ENCODE measurements at places on chromosomes 2 and 18. TPM values are rescaled to one million over a fixed set of nuclear protein-coding genes. Genes with fewer than 3 reads are reported as not detected.

GRCh38 chr2:189412330-189412953, 28.8 kb upstream of the WDR75 start:
- no peaks in the 10 kb centered on the region for H3K36me3 ChIP-seq
- H3K27ac ChIP-seq = no peak overlapping the region
- no peak for DNase-seq
- no peak overlapping the region for H3K4me3 ChIP-seq

GRCh38 chr18:10086458-10087210, 172.8 kb downstream of the VAPA start:
- H3K4me3 ChIP-seq = no peak overlapping the region
- no peaks in the 10 kb centered on the region for H3K4me1 ChIP-seq
- no peaks in the 10 kb centered on the region for H3K27me3 ChIP-seq

- no peaks in the 10 kb centered on the region for H3K4me1 ChIP-seq
- no peak for DNase-seq
- H3K4me3 ChIP-seq = no peak overlapping the region
- H3K36me3 ChIP-seq = no peaks in the 10 kb centered on the region
- H3K27me3 ChIP-seq = no peaks in the 10 kb centered on the region
Observed at GRCh38 chr2:10171006-10171800, 48.7 kb downstream of the RRM2 start.

GRCh38 chr2:234334151-234334550, 162.7 kb downstream of the ARL4C start:
- H3K4me3 ChIP-seq = no peak overlapping the region
- H3K4me1 ChIP-seq = no peaks in the 10 kb centered on the region
- H3K36me3 ChIP-seq = no peaks in the 10 kb centered on the region
- H3K27ac ChIP-seq = no peak overlapping the region
- H3K27me3 ChIP-seq = no peaks in the 10 kb centered on the region
- DNase-seq = no peak

DNA sequence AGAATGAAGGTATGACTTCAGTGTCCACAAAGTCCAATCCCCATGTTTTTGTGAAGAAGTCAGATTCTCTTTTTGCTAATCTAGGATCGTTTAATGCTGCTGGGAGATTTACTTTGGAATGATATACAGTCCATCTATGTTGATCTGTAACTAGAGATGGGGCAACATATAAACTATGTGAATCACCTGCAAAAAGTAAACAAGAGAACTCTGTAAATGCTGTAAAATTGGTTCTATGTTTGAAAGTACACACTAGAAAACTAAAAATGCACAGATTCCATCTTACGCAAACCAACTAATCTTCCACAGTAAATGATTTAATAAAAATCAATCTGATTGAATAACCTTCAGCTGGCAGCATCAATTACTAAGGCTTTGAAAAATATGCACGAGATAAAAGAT, 37.5 kb downstream of the VPS54 start:
- peaks cover 20% of the 10 kb centered on the region for H3K36me3 ChIP-seq
- no peak for DNase-seq
- no peaks in the 10 kb centered on the region for H3K27me3 ChIP-seq
- H3K4me3 ChIP-seq = no peak overlapping the region
- no peaks in the 10 kb centered on the region for H3K4me1 ChIP-seq

DNA sequence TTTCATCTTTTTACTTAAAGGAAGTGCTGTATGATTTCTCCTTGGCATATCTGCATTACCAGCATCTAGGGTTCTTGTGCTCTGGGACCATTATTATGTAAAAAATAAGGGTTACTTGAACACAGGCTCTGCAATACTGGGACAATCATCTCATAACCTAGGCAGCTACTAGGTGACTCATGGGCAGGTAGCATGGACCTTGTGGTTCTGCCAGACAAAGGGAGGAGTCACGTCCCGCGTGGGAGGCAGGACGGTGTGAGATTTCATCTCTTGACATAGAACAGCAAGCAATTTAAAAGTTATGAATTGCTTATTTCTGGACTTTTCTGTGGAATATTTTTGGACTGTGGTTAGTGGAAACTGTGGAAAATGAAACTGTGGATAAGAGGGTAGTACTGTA, 34.1 kb downstream of the ASAP2 start:
- H3K36me3 ChIP-seq = no peaks in the 10 kb centered on the region
- no peak overlapping the region for H3K27ac ChIP-seq
- H3K27me3 ChIP-seq = no peaks in the 10 kb centered on the region
- DNase-seq = no peak
- no peak overlapping the region for H3K4me3 ChIP-seq

GRCh38 chr2:177175917-177176668, 36.5 kb upstream of the HNRNPA3 start:
- no peaks in the 10 kb centered on the region for H3K27me3 ChIP-seq
- H3K36me3 ChIP-seq = no peaks in the 10 kb centered on the region
- DNase-seq = no peak
- no peak overlapping the region for H3K4me3 ChIP-seq
- no peaks in the 10 kb centered on the region for H3K4me1 ChIP-seq
- no peak overlapping the region for H3K27ac ChIP-seq

- no peaks in the 10 kb centered on the region for H3K4me1 ChIP-seq
- H3K36me3 ChIP-seq = peaks cover 66% of the 10 kb centered on the region
- no peak for DNase-seq
- no peak overlapping the region for H3K27ac ChIP-seq
- no peak overlapping the region for H3K4me3 ChIP-seq
Observed at GRCh38 chr2:62873603-62874002, 168.1 kb downstream of the EHBP1 start.

- H3K4me1 ChIP-seq = no peaks in the 10 kb centered on the region
- H3K27me3 ChIP-seq = no peaks in the 10 kb centered on the region
- H3K36me3 ChIP-seq = peaks cover 12% of the 10 kb centered on the region
- H3K4me3 ChIP-seq = no peak overlapping the region
Observed at GRCh38 chr18:76679945-76680344, 142.4 kb upstream of the ZNF236 start.

DNA sequence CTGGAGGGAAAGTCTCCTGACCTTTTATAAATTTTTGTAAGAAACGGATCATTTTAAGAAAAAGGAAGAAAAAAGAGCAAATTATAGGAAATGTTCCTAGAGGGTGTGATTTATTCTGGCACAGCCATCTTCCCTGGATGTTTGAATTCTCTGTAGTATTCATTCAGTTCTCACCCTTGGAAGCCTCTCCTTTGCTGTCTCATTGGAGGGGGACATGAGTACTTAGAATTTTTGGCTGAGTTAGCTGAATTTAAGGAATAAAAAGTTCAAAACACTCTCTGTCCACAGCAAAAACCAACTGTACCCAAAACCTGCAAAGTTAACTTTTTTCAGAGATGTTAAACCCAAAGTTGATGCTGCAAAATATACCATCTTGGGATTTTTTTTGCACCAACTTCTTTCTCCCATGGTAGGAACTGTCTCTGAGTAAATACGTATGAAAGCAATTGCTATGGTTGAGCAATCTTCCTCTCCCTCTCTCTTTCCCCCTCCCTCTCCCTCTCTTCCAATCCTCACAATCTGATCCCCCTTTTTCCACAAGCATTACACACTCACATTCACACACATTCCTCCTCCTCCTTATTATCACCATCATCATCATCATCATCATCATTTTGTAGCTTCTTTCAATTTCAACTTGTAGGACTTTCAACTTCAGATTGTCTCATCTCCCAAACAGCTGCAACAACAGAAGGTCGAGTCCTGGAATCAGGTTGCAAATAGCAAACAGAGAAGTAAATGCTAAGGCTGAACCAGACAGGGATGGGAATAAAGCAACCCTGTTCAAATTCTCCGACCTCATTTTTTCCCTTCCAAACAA, 183.7 kb downstream of the GFPT1 start:
- H3K4me3 ChIP-seq = no peak overlapping the region
- H3K36me3 ChIP-seq = peaks cover 17% of the 10 kb centered on the region
- no peaks in the 10 kb centered on the region for H3K27me3 ChIP-seq
- H3K27ac ChIP-seq = no peak overlapping the region
- no peaks in the 10 kb centered on the region for H3K4me1 ChIP-seq

GRCh38 chr2:239180526-239181073, 220.2 kb downstream of the HDAC4 start:
- peaks cover 38% of the 10 kb centered on the region for H3K36me3 ChIP-seq
- no peaks in the 10 kb centered on the region for H3K27me3 ChIP-seq
- H3K27ac ChIP-seq = no peak overlapping the region
- no peak for DNase-seq

- H3K27ac ChIP-seq = peak overlapping the region; percentile 58
- H3K36me3 ChIP-seq = no peaks in the 10 kb centered on the region
- no peaks in the 10 kb centered on the region for H3K27me3 ChIP-seq
- DNase-seq = peak; percentile 100
Observed at GRCh38 chr2:207166039-207166348, 246 bp upstream of the KLF7 start.

DNA sequence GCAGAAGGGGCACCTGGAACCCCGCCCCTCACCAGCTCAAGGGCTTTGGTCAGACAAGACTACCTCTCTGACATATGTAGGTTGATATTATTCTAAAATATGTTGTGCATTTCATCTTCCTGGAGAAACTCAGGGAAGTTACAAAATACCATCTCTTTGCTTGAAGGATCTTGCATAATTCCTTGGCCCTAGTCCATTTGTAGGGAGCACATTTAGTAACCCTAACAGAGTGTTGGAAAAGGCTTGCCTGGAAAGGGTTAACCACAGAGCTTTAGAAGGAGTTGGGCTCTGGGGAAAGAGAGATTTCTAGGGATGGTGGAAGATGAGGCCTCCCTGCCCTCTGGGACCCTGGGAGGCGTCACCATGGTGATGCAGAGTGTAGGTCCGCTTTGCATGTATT, 143.0 kb upstream of the SLC1A4 start:
- no peak overlapping the region for H3K4me3 ChIP-seq
- no peaks in the 10 kb centered on the region for H3K4me1 ChIP-seq
- no peak for DNase-seq
- H3K27ac ChIP-seq = no peak overlapping the region
- no peaks in the 10 kb centered on the region for H3K27me3 ChIP-seq

GRCh38 chr2:213551526-213551925, 267.3 kb downstream of the SPAG16 start:
- H3K4me3 ChIP-seq = no peak overlapping the region
- H3K4me1 ChIP-seq = no peaks in the 10 kb centered on the region
- H3K36me3 ChIP-seq = no peaks in the 10 kb centered on the region
- no peaks in the 10 kb centered on the region for H3K27me3 ChIP-seq

GRCh38 chr2:8586457-8587051, 95.3 kb upstream of the ID2 start:
- H3K4me3 ChIP-seq = no peak overlapping the region
- no peak for DNase-seq
- no peaks in the 10 kb centered on the region for H3K4me1 ChIP-seq
- H3K27me3 ChIP-seq = no peaks in the 10 kb centered on the region
- no peaks in the 10 kb centered on the region for H3K36me3 ChIP-seq
- no peak overlapping the region for H3K27ac ChIP-seq

DNA sequence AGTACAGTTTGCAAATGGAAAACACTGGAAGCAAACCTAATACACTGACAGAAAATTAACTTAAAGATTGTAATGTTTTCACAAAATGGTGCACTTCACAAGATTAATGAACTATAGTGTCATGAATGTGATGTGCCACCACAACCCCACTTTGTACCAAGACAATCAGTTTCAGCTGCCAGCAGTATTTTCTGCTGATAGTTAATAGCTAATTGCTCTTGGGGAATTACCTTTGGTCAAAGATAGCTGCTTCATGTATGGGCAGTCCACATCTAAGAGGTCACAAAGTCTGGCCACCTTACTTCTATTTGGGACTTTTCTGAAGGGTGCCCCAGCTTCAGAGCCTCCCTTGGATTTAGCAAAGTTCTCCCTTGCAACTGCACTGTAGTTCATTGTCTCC, 254.0 kb downstream of the CALCRL start:
- H3K27ac ChIP-seq = no peak overlapping the region
- H3K27me3 ChIP-seq = no peaks in the 10 kb centered on the region
- DNase-seq = no peak
- H3K4me3 ChIP-seq = no peak overlapping the region

DNA sequence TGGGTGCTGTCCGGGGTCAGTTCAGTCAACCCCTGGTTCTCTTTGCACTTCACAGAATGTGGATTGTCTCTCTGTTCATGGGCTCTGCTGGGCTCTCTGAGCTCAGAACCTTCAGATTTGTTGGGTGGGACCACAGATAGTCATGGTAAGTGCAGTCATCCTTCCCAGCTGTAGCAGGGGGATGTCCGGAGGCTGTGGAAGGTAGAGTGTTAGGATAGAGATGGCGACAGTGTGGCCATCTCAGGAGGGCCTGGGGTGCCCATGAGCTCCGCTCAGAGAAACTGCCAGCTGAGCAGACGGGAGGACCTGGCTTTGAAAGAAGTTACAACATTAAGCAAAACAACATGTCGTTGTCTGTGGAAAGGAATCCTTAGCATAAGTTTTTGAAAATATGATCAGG, 149.8 kb downstream of the FAM210A start:
- H3K36me3 ChIP-seq = no peaks in the 10 kb centered on the region
- H3K27ac ChIP-seq = no peak overlapping the region
- no peak overlapping the region for H3K4me3 ChIP-seq
- H3K27me3 ChIP-seq = no peaks in the 10 kb centered on the region
- H3K4me1 ChIP-seq = no peaks in the 10 kb centered on the region

DNA sequence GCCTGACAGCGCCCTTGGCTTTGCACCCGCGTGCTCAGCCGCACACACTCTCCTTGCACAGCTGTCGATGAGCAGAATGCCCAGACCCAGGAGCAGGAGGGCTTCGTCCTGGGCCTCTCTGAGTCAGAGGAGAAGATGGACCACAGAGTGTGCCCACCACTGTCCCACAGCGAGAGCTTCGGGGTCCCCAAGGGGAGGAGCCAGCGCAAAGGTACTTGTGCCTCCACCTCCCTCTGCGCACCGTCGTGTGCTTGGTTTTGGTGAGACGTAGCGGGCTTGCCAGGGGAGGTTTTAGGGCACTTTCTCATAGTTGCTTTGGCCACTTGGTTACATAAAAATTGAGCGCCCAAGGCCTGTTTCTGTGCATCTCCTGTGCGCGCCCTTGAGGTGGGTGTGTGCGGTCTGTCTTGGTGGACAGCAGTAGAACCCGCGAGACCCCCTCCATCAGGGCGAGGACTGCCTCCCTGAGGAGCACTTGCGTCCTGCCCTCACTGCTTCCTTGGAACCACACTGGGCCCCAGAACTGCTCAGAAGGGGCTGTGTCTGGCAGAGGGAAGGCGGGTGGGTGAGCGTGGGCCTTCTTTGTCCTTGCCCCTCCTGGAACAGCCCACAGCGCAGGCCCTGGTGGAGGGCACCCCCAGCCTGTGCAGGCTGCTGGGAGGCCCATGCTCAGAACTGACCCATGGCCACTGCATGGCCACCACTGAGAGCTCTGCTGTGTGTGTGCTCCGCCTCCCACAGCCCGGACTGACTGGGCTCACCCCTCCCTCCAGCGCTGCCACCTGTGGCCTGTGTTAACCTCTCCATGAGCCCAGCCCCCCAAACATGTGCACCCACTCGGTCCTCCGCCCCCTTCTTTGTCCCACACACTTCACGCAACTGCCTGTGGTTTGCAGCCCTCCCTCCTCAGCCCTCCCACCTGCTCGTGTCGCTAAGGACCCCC, 95.9 kb downstream of the DGKD start:
- no peak overlapping the region for H3K27ac ChIP-seq
- no peaks in the 10 kb centered on the region for H3K27me3 ChIP-seq
- no peak for DNase-seq
- 0 out of 2 replicates have a peak, but pooled peaks cover 2% of the 10 kb centered on the region for H3K4me1 ChIP-seq
- no peak overlapping the region for H3K4me3 ChIP-seq

Gene PTPRM
- 6.2 TPM for total RNA-seq

Gene PTPN18
- 16.3 TPM for total RNA-seq

Gene RAPGEF4
- 1.4 TPM for total RNA-seq

Gene CD207
- total RNA-seq = not detected

Gene NGEF
- total RNA-seq = 1.9 TPM

Gene NAT8
- total RNA-seq = not detected

Gene LRRC30
- not detected for total RNA-seq

Gene PTPRN
- total RNA-seq = 6.3 TPM

Gene SCYGR4
- not detected for total RNA-seq

Gene FIGN
- total RNA-seq = 12.9 TPM

Gene MDH1B
- total RNA-seq = 1.3 TPM

All from H9 (cell line).